Stromal cell of bone marrow (primary cell): ENCODE measurements at places on chromosomes 16 and 17.

GRCh38 chr17:32763855-32764439, 113.0 kb downstream of the MYO1D start:
- no peak for DNase-seq

- DNase-seq, result no peak
These were observed 1.1 kb downstream of the MT1E start for GRCh38 chr16:56626685-56627084.

DNA sequence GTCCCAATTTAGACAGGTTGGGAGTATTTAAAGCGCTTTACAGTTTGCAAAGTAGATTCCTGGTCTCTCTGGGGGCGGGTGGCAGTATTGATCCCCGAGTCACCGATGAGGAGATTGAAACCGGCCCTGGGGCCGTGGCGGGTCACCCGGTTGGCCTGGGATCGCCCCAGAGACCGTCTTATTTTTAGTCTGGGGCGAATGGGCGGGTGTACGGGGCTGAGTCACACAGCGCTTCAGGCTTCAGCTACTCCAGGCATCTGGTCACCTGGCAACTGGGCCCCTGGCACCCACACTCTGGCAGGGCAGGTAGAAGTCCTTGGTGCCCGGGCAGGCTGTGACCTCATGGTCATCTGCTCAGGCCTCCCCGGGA, 669 bp downstream of the MIEF2 start:
- DNase-seq, result peak; percentile 18

DNA sequence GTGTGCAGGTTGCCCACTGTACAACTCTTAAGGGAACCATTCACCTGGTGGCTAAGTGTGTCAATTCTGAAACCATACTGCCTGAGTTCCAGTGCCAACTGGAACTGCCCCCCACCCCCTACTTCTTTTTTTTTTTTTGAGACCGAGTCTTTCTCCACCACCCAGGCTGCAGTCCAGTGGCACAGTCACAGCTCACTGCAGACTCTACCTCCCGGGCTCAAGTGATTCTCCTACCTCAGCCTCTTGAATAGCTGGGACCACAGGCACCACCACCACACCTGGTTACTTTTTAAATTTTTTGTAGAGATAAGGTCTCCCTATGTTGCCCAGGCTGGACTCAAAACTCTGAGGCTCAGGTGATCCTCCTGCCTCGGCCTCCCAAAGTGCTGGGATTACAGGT, 40.4 kb upstream of the DHX8 start:
- DNase-seq, result no peak

DNA sequence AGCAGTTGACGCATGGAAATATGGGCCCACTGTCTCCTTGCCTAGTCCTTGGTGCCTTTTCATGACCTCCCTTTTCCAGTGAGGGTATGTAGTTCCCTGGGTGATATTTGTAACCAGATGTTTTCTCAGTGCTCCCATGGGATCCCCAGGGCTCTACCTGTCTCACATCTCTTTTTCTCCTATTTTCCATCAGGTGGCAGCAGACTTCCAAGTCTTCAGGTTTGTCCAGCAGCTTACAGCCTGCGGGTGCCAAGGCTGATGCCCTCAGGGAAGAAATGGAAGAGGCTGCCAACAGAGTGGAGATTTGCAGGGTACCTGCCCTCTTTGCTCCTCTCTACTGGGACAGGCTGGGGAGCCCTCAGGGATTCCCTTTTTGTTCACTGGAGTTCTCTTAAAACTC, 89.1 kb downstream of the ELAC2 start:
- no peak for DNase-seq
